SK-N-DZ (cell line): ENCODE measurements at places on chromosomes 5 and 9.

DNA sequence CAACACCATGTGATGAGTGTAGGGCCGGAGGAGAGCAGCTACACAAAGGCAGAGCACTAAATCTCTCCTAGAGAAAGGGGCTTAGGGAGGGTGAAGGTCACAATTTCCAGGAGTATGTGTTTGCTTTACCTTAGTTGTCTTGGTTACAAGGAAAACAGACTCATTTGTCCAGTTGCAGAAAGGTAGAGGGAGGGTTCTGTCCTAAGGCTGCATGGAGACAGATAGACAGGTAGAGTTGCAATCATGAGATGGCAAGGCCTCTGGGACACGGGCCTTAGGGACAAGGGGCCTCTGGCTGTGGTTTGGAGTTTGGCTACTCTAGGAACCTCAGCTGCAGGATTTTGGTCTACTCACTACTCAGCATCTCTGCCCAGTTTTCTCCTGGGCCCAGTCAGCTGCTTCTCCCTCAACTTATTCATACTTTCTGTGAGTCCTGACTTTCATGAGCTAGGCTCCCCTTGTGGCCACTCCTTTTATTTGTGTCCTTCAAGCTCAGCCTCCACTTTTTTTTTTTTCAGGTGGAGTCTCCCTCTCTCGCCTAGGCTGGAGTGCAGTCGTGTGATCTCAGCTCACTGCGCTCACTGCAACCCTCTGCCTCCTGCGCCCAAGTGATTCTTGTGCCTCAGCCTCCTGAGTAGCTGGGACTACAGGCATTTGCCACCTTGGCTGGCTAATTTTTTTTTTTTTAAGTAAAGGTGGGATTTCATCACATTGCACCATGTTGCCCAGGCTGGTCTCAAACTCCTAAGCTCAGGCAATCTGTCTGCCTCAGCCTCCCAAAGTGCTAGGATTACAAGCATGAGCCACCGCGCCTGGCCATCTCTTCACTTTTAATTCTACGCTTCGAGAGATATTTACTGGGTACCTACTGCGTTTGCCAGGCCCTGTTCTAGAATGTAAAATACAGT is 76.6 kb downstream of the PTPDC1 start:
- DNase-seq, result no peak

DNA sequence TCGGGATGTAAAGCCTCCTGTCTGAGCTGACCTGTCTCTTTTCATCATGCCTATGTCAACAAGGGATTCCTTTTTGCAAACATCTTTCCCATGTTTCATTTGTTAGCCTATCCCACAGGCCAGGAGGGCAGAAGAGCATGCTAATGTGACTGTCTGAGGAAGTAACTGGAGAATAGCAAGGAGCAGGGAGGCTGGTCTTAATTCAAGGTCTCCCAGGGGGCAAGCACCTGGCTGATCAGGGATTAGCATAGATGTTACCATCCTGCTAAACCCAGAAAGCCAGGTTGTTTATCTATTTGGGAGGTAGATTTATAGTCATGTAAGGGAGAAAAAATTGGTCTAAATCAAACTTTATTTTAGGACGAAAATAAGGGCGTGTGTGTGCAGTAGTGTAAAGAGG is 36.7 kb upstream of the MAP1B start:
- DNase-seq, result peak; percentile 65

- peak; percentile 22 for DNase-seq
Measured at GRCh38 chr5:54533541-54534190, 16.1 kb downstream of the SNX18 start.

GRCh38 chr9:74958587-74958986 is 5.9 kb upstream of the C9orf40 start:
- no peak for DNase-seq

- DNase-seq, result no peak
Measured at GRCh38 chr5:40717281-40717680, 37.6 kb downstream of the PTGER4 start.

DNA sequence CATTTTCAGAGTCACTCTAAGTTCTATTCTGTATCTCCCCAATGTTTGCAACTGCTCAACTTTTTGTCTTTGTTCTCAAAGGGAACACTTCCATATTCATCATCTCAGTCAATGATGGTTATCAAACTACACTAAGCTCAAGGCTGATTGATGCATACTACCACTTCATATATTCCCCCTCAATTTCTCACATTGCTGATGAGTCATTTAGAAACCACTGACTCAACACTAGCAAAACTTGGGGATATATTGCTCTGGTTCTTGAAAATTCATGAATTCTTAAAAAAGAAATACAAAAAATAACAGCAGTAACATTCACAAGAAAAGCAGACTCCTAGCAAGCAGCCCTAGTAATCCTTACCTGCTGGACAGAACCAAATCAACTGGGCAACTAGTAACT is 52.2 kb downstream of the ABHD17B start:
- no peak for DNase-seq

GRCh38 chr5:170641589-170642031 is 137.8 kb downstream of the KCNIP1 start:
- DNase-seq, result no peak

GRCh38 chr5:36040651-36041536 is 25.8 kb downstream of the UGT3A2 start:
- DNase-seq, result no peak

DNA sequence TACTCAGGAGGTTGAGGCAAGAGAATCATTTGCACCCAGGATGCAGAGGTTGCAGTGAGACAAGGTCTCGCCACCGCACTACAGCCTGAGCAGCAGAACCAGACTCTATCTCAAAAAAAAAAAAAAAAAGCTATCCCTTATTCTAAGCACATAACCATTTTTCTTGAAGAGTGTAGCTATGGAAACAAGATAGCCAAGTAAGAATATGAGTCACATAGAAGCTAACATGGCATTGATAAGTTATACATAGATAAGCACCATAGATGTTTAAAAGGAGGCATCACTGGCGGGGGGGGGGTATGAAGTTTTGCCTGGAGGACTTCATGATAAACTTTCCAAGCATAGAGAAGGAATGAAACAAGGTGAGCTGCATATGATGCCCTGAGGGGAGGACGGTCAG is 26.0 kb downstream of the CHSY3 start:
- no peak for DNase-seq

DNA sequence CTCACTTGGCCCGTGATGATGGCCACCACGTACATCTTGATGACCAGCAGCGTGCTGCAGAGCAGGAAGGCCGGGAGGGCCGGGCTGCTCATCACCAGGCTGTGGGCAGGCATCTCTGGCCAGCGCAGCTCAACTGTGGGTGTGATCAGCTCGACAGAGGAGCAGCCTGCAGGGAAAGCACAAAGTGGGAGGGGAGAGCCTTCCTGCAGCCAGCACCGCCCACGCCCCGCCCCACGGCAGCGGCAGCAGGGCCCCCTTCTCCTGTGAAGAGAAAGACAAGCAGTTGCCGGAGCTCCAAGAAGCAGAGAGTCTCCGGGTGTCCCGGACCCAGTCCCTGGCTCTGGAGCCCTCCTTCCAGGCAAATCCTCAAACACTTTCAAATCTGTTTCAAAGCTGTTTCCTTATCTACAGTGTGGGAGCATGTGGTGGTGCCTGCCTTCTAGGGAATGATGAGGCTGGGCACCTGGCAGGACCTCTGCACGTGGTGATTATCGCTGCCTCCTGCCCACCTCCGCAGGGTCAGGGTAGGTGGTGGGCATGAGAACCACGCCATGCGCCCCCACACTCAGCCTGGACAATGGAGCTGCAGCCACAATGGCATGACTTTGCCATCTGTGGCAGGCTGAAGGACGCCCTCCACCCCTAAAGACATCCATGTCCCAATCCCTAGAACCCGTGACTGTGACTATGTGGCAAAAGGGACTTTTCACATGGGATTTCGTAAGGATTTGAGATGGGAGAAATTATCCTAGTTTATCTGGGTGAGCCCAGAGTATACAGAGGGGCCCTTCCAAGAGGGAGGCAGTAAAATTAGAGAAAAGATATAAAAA is at the start of gene PTGES:
TSS of gene PTGES (minus strand) at position 143 of the 830 bp plus-strand sequence. CDS start at position 113, 30 bp downstream.
- peak; percentile 70 for DNase-seq

GRCh38 chr9:68780720-68781119 is 75.7 kb downstream of the PIP5K1B start:
- peak; percentile 10 for DNase-seq

DNA sequence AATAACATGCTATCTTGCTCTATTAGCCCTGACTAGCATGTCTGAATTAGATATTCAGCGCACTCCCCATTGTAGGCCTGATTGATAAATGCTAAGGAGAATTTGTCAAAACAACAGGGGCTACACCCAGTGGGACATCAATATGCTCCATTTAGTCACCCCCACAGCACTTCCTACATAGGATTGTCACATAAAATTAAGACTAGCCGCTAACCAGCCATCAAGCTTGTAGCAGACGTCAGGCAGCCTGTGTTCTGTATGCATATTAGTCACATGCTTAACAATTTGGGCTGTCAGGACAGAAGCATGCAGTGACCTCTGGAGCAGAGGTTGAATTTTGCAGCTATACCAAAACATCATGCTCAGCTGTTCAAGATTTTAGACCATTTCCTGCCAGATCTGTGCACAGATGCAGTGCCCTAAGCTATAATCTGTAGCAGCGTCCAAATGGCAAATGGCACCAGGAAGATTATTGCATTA is 197.4 kb upstream of the ISL1 start:
- DNase-seq, result peak; percentile 27

GRCh38 chr5:56143373-56143714 is 89.8 kb downstream of the ANKRD55 start:
- no peak for DNase-seq

DNA sequence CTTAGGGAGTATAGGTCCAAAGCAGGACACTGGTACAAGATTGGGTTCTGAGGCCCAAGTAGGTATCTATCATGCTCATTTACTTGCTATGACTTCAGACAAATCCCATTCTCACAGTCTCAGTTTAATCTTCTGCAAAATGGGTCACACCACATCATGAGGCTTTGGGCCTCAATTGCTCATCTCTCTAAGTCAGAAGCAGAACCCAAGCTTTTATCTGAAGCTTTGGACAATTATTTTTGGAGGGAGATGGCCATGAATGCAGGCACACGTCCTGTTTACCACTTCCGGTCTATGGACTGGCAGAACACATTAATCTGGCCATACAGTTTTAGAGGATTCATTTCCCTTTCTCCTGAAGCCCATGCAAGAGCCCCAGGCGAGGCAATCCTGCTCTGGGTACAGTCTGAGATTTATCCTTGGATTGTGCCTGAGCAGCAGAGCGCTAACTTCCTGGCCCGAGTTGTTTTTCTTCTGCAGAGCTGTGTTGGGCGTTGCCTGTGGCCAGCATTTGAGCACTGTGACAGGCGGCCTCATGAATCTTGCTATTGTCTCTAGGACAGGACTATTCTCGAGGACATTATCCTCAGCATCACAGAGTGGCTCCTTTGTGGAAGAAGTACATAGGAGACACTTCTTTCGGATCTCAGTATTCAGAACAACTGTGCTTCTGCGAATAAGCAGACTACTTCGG is 16.1 kb downstream of the SLC22A4 start:
- DNase-seq, result no peak

- DNase-seq, result peak; percentile 1
Measured at GRCh38 chr9:14347406-14348122, 33.6 kb upstream of the NFIB start.

DNA sequence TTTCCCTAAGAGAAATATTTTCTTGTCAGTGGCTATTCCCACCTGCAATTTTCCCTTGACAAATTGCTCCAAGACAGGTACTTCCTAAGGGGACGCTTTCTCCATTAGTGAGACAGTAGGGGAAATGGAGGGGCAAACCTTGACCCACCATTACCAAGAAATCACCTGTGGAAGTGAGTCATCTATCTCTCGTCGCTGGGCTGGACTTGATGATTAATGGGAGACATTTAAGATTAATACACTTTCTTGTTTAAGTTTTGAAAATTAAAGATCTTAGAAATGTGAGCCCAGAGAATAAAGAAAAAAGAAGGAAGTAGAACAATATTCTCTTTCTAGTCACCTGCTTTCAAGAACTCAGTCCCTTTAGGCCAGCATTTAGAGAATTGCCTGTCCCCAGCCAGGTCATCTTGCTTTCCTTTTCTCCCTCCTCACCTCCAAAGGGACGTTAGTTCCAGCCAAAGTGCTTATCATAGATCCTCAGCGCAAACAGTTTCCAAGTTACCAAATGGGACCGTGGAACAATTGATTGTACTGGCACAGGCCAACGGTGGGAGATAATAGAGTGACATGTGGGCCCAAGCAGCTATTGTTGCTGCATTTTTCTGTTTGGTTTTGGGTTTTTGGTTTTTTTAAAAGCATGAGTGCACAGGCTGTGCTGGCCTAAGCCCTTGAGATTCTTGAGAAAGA is 284.4 kb downstream of the ENC1 start:
- DNase-seq, result no peak

DNA sequence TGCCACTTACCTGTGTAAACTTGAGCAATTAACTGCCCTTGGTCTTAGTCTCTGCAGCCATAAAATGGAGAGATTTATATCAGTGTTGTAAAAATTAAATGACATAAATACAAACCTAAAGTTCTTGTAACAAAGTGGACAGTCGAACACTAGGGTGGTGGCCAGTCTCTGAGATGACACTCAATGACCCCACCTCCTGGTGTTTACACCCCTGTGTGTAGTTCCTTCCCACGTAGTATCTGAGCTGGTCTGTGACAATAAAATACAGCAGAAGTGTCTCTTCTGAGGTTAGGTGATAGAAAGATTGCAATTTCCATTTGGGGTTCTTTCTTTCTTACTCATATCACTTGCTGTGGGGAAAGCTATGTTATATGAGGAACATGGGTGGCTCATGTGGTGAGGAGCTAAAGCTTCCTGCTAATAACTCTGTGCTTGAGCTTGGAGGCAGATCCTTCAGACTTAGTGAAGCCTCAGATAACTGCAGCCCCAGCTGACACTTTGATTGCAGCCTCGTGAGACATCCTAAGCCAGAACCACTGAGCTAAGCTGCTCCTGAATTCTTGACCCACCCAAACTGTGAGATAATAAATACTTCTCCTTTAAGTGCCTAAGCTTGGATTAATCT is 173.4 kb upstream of the CHD1 start:
- DNase-seq, result no peak

DNA sequence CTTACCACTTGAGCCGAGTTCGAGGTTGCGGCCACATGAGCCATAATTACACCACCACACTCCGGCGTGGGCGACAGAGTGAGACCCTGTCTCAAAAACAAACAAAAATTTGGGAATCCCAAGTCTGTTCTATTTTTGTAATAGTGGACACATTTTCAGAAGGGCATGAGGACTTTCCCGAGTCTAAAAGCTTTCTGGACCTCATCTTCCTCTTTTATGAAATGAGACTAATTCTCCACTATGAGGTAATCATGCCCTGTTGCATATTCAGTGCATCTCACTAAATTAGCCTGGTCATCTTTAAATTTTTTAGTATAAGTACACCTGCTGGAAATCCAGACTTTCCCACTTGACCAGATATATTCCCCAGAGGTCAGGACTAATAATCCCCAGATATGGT is 55.7 kb downstream of the GGTA1 start:
- no peak for DNase-seq
